ENCODE measurements at places on chromosomes 2 and 18.

GRCh38 chr2:222598611-222599010 lies 57.3 kb downstream of the FARSB start:
- DNase-seq: no peak

DNA sequence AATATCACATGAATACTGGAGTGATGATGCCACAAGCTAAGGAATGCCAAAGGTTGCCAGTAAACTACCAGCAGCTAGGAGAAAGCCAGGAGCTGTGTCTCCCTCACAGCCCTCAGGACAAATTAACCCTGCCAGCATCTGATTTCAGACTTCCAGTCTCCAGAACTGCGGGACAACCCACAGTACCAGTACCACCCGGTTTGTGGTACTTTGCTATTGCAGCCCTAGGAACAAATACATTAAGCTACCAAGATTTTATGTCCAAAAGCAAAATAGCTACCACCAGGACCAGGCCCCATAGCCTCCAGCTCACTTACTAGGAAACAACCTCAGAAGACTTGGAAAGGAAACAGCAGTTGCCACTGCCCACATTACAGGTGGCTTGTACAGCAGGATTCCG lies 10.0 kb downstream of the PID1 start:
- no peak for DNase-seq

GRCh38 chr2:40450066-40450795 lies 1.7 kb downstream of the SLC8A1 start:
- no peak for DNase-seq

DNA sequence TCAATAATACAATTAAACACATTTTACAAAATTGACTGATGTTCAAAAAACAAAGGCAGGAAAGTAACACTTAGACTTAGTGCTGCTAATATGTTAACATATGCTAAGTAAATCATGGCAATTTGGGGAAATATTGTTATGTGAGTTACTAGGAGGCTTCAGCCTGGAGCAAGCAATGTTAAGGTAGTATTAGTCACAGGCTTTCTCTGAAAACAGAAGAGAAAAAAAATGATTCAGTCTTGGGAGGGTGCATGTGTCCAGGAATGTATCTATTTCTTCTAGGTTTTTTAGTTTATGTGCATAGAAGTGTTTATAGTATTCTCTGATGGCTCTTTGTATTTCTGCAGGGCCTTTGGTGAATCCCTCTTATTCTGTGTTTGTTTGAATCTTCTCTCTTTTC lies 345.8 kb upstream of the TFPI start:
- no peak for DNase-seq

DNA sequence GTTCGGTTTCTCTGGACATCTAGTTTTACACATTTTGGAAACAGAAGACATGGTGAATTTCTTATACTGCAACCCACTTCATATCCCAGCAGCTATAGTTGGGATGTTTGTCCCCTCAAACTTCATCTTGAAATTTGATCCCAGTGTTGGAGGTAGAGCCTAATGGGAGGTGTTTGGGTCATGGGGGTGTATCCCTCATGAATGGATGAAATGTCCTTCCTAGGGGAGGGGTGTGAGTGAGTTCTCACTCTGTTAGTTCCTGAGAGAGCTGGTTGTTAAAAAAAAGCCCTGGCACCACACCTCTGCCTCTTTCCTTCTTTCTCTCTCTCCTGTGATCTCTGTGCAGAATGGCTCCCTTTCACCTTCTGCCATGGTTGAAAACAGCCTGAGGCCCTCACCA lies 369.0 kb upstream of the KCNJ3 start:
- no peak for DNase-seq

GRCh38 chr2:66761826-66762225 lies 326.9 kb downstream of the MEIS1 start:
- no peak for DNase-seq

GRCh38 chr18:54193786-54194185 lies 30.7 kb downstream of the MBD2 start:
- no peak for DNase-seq

- DNase-seq: no peak
Measured at GRCh38 chr18:40962784-40963183, 992.2 kb upstream of the PIK3C3 start.

DNA sequence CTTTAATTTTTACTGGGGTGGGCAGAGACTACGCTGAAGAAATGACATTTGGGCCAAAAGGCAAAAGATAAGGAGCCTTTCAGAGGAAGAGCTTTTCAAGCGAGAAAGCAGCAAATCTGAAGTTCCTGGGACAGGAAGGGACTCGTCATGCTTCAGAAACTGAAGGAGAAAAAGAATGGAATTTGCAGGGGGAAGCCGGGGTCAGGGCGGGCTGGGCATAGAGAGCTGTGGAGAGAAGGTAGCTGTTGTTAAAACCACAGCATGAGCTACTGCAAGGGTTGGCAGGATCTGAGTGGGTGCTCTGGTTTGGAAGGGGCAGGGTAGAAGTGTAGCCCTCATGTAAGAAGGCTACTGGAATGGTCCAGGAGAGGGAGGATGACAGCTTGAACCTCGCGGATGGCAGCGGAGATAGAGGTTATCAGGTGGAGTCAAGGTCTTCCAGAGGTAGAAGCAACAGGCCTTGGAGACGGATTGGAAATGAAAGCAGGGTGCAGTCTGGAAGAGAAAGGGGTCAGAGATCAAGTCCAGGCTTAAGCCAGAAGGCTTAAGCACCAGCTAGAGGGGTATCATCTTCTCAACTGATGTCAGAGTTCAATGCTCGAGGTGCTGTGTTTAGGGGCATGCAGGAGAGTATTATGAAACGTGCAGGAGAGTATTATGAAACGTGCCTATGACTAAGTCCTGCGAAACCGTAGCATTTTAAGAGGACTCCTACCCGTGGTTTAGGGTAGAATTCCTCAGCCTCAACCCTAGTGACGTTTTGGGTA lies 18.9 kb downstream of the ATP8B1 start:
- no peak for DNase-seq

GRCh38 chr2:107986278-107987217 lies at the start of gene SLC5A7:
SLC5A7 (plus strand) TSS chr2:107986524; CDS start chr2:107988156, 1,632 bp downstream.
- DNase-seq: no peak

- no peak for DNase-seq
Measured at GRCh38 chr2:37711831-37712230, 40.4 kb upstream of the CDC42EP3 start.

- DNase-seq: no peak
Measured at GRCh38 chr18:74528913-74529312, 5.4 kb upstream of the CNDP1 start.

DNA sequence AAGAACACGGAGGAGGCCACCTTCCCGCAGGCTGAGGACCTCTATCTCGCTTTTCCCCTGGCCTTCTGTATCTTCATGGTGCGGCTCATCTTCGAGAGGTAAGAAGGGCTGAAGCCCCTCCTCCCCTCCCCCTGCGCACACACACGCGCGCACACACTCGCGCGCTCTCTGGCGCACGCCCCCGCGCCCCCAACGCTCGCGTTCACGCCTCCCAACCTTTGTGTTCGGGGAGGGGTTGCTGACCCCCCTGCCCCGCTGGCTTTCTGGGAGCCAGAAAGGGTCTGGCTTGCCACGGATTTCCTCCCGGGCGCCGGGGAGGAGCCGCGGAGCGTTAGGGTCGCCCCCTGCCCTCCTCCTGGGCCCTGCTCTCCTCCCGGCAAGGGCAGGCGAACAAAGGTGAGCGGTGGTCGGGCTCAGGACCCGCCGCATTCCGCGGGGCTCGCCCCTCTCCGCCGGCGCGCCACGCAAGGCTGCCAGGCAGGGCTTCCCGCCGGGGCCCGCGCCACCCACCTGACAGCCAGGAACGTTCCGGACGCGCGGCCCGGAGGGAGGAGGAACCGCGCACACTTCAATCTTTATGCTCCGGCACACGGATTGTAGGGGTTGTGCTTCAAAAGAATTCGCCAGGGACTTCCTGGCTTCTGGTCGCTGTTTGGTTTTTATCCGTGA lies 583 bp downstream of the CERS6 start:
- DNase-seq: no peak

DNA sequence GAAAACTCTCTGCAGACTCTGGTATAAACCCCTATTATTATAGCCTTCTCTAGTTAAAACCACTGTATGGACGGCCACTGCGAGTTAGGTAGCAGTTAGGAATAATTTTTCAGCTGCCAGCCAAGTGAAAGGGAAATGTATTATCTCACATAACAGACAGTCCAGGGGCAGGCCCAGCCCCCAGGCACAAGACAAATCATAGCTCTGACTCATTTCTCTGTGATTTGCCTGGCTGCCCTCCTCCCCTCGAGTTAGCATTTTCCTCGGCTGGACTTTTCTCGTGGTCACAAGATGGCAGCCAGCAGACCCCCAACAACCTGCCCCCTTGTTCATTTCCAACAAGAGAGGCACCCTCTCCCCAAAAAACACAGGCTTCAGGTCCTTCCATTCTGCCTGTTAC lies 10.5 kb downstream of the VIT start:
- DNase-seq: no peak

DNA sequence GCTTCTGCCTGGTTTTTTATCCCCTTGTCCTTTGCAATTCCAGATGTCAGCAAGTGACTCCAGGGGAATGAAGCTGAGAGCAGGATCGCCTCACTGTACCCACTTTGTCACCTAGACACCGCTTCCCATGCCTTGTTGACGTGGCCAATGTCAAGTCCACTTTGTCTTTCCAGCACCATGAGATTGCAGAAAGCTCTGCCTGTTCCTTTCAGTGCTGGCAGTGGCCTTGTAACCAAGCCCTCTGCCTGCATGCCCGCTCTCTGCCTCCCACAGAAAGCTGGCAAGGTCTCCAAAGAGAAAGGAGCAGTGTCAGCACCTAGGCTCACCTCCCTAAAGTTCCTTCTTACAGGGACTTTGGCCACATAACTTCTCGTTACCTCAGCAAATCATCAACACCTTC lies 282.2 kb upstream of the ST6GAL2 start:
- DNase-seq: no peak

GRCh38 chr2:73283545-73284295 lies 558 bp downstream of the FBXO41 start:
- peak; percentile 60 for DNase-seq

GRCh38 chr18:78082816-78083215 lies 833.2 kb downstream of the GALR1 start:
- DNase-seq: no peak

- no peak for DNase-seq
Measured at GRCh38 chr18:39675906-39676305, 2110.3 kb upstream of the CELF4 start.

GRCh38 chr2:158782616-158783015 lies 12.5 kb upstream of the DAPL1 start:
- no peak for DNase-seq

GRCh38 chr2:136243638-136244535 lies 125.9 kb upstream of the CXCR4 start:
- no peak for DNase-seq

- no peak for DNase-seq
Measured at GRCh38 chr2:138712212-138712979, 67.8 kb downstream of the NXPH2 start.

DNA sequence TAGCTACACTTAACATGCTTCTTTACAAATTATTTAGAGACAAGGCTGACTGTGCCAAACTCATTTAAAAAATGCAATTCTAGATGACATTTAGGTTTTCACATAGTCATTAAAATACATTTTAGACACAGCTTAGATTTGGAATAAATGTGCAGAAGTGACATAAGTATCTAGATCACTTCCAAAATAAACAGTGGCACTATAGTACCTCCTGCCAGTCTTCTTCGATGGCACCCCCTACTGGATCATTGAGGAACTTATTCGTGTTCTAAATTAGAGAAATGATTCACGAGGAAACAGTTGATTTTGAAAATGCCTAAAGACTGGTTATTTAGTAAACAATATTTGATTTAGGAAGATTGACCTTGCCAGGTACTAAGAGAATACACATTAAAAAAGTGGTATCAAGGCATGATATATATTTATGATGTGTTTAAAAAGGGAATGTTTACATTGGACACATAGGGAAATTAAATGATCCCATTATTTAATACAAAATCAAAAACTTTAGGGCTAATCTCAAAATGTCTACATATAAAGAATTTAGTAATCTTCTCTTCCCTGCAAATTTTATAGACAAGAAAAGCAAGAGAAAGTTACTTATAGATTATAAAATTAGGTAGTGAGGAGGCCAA lies 323.9 kb downstream of the XIRP2 start:
- DNase-seq: no peak

DNA sequence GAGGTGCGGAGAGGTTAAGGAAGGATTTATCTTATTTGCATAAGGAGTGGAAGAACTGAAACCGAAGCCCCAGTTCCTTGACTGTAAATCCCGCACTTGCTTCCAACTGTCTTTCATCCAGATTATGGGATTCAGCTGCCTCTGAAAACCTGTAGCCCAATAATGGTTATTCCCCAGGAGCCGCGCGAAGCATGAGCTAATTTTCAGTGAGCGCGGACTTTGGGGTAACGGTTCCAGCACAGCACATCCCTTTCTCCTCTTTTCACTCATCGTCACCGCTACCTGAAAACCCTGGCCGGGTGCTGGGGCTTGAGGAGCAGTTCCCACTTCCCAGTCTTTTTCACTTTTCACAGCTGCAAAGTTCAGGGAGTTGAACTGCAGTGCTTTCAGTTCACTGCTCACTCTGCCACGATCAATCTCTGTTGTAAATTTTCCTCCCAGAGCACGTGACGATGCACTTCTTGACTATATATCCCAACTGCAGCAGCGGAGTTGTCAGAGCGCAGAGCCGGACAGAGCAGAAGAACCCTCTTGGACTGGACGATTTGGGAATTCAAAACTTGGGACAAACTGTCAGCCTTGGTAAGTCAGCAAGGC lies at the start of gene KCNE4:
TSS of gene KCNE4 (plus strand) at position 498 of the 597 bp plus-strand sequence. CDS start 641 bp downstream, outside the sequence.
- no peak for DNase-seq

DNA sequence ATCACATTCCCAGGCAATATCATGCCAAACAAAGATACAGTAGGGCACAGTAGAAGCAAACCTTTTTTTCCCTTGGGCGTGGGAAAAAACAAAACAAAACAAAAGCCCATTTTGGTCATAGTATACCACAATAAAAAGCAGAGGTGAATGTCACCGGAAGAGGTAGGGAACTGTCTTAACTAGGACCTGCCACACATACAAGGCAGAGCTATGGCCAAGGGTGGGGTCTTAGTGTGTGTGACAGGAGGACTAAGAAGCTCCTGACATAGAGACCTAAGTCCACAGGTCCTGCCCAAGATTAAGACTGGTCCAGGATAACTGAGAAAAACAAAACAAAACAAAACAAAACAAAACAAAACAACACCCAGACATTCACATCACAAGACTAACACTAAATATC lies 441.2 kb upstream of the DSEL start:
- no peak for DNase-seq

DNA sequence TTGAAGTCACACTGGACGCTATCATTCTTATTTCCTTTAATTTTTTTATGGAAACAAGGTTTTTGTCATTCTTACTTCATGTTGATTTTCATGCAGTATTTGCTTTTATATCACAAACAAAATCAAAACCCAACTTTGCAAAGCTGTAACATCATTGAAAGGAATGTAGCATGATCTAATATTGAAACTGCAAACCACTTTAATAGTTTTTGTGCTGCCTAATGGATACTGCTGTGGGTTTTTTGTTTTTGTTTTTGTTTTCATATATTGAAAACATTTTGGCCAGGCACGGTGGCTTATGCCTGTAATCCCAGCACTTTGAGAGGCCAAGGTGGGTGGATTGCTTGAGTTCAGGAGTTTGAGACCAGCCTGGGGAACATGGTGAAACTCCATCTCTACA lies 81.6 kb downstream of the MAP2 start:
- no peak for DNase-seq

Measured in activated T-cell treated with anti-CD3 and anti-CD28 coated beads, Interleukin-2, amount 50 U/mL, for 24 hours (primary cell).